Fibroblast of skin of right biceps (primary cell): ENCODE measurements at places on chromosomes 1 and 21.

- peak; percentile 1 for DNase-seq
These were observed 836.5 kb upstream of the CXADR start for GRCh38 chr21:16676391-16676790.

DNA sequence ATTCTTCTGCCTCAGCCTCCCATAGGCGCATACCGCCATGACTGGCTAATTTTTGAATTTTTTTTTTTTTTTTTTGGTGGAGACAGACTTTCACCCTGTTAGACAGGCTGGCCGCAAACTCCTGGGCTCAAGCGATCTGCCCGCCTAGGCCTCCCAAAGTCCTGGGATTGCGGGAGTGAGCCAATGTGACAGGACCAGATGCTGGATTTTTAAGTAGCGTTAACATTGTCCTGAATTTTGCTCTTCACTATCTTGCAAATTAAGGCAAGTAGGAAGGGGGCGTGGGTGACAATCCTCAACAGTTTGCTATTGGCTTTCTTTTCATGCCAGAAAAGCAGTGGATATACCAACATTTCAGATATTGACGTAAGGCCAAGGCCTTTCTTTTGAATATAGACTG, 49.7 kb upstream of the TSNAX start:
- no peak for DNase-seq

DNA sequence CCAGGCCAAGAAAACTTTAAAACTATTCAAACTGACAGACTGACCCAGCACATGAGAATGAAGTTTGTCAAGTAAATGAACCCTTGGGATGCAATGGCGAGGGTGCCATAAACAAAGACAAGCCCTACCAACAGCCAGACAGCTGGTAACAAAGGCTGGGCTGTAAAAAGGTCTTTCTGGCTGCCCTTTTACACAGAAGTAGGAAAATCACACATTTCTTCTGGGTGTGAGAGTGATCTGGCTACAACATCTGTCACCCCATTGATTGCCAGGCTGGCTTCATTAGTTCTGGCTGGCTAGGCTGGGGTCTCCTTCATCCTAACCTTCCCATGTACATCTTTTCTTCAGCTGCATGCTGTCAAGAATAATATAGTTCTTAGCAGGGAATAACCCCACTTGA, 83.6 kb upstream of the FOXD3 start:
- no peak for DNase-seq

DNA sequence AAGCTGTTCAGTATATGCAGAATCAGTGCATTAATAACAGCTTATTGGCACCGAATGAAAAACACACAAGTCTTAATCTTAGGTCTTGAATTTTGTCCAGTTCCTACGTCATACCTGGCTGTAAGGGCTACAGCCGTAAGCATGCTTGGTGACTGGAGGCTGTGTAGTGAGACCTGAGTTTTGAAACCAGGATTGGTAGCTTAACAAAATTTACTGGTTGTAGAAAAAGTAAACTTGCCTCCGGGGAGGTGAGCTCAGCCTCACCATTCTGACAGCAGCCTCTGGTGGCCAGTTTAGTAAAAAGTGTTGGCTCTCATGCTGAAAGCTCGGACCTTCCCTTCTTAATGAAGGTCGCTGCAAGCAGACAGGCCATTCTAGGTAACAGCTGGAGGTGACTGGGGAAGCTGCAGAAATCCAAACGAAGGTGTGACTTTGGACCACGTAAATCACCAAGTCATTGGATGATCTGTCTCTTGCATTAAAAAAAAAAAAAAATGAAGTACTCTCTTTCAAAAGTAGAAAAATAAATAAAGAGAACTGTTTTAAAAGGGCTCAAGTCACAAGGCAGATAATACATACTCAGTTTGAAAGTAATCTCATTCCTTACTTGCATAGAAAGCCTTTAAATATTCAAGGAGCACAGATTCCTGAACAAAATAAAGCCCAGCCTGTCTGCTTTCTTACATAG, 48.9 kb downstream of the HLCS start:
- DNase-seq, result peak; percentile 59

DNA sequence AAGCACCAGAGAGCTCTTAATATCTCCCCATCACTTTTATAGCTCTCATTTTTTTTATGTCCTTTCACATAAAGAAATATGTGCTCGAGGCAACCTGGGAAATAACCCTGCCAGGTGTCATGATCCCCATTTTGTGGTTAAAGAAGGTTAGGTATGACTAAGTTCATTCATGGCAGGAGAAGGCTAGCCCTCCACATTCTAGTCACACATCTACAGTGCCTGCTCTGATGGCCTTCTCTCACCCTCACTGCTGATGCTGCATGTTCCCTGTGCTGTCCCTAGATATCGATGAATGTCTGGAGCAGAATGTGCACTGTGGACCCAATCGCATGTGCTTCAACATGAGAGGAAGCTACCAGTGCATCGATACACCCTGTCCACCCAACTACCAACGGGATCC, 187.5 kb downstream of the TPR start:
- no peak for DNase-seq

GRCh38 chr1:181160998-181161870, 72.7 kb downstream of the IER5 start:
- no peak for DNase-seq

DNA sequence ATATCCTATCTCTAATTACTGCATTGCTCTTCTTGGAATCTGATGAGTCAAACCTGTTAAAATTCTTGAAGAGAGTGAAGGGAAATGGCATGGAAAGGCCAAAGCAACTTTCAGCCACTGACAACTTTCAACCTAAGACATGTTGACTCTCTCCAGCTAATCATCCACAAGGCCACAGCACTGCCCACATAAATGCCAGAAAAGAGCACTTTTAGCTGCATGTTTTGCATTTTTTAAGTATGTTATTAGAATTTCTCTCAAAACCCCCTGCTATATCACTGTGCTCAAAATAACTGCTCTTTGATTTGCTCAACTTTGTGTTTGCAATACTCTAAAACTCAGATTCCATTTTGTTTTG, 352.5 kb downstream of the ADGRL2 start:
- peak; percentile 51 for DNase-seq

GRCh38 chr1:170149241-170149640, 3.5 kb downstream of the NTMT2 start:
- peak; percentile 43 for DNase-seq

DNA sequence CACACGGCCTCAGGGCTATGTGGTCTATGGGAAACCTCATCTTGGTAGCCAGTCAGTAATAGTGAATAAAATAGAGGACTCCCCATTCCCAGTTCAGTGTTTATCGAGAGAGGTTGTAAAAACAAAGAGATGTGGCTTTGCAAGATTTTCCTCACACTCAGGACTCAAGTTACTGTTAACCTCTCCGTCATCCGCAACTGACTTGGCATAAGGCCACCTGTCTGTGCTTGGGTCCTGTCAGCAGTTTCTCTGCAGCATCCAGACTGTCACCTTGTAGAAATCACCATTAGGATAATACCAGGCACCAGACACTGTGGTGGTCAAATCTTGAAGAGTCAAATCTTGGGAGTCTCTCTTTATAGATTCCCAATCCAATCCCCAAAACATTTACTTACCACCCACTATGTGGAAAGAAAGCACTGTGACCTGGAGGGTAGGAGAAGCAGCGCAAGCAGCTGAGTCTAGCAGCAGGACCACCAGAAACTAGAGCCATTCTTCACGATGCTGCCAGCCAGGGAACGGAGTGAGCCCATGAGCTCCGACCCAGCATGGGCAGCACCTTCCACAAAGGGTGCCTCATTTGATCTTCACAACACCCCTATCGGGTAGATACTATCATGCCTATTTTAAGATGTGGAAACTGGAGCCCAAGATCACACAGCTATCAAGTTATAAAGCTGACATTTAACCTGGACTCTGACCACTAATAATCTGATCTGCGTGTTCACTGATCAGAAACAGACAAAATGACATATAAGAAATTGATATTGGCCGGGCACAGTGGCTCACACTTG, 5.6 kb upstream of the GPR25 start:
- DNase-seq, result no peak

GRCh38 chr1:7094086-7094485, 308.8 kb downstream of the CAMTA1 start:
- no peak for DNase-seq

DNA sequence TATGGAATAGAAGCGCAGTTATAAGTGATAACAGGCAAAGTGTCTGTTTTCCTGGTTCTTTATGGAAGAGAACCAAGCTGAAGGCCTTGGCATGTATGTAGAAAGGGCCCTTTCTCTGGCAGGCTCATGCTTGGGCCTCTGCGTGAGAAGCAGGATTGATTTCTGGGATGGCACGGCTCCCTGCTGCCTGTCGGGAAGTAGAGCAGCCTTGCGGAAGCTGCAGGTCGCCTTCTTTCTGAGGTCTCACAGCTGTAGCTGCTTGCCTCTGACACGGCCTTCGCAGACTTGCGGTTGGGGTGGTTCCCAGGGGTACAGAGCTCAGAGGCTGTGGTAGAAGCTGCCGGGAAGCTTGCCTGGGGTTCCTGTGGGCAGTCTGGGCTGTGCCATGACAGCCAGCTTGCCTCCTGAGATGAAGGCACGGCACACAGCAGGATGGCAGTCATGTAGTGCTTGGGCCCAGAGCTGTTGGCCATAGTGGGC, 39.4 kb downstream of the TRAPPC10 start:
- no peak for DNase-seq

DNA sequence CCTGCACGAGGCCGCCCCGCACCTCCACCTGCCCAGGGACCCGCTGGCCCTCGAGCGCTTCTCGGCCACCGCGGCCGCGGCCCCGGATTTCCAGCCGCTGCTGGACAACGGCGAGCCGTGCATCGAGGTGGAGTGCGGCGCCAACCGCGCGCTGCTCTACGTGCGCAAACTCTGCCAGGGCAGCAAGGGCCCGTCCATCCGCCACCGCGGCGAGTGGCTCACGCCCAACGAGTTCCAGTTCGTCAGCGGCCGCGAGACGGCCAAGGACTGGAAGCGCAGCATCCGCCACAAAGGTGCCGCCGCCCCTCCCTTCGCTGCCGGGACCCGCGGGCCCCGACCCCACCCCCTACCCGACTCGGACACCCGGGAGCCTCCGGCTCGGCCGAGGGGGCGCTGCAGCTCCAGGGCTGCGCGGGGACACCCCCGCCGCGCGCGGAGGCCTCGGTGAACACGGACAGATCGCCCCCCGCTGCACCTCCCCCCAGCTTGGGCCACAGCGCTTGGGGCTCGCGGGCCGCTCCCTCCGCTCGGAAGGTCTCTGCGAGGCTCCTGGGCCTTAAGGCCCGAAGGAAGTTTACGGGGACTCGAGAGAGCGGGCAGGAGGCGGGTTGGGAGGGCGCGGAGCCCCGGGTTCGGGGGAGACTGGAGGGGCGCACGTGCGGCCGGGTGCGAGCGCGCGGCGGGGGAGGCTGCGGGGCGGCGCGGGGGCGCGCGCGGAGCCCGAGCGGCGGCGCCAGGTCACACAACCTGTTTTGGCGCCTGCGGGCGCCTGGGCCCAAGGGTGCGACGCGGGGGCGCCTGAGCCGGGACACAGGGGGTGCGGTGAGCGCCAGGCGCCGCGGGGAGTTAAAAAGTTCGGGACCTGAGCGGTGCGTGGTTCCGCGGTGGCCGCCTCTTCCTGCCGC, 1.2 kb downstream of the SAMD11 start:
- peak; percentile 63 for DNase-seq

DNA sequence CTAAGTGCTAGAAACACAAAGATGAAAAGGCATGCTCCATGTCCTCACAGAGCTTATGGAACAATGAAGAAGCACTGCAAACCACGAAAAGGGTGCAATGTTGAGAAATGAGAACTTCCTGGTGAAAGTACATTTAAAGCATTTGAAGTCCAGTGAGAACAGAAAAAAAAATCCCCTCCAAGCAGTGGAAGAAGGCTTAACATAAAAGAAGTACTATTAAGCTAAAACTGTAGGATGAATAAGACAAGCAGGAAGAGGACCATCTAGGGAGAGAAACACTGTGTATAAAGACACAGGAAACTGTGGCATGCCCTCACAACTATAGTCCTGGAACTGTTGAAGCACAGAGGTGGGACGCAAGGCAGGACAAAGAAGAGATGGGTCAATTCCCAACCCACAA, 10.0 kb downstream of the TP53BP2 start:
- DNase-seq, result no peak

GRCh38 chr21:14683063-14683462, 136.9 kb upstream of the SAMSN1 start:
- no peak for DNase-seq

DNA sequence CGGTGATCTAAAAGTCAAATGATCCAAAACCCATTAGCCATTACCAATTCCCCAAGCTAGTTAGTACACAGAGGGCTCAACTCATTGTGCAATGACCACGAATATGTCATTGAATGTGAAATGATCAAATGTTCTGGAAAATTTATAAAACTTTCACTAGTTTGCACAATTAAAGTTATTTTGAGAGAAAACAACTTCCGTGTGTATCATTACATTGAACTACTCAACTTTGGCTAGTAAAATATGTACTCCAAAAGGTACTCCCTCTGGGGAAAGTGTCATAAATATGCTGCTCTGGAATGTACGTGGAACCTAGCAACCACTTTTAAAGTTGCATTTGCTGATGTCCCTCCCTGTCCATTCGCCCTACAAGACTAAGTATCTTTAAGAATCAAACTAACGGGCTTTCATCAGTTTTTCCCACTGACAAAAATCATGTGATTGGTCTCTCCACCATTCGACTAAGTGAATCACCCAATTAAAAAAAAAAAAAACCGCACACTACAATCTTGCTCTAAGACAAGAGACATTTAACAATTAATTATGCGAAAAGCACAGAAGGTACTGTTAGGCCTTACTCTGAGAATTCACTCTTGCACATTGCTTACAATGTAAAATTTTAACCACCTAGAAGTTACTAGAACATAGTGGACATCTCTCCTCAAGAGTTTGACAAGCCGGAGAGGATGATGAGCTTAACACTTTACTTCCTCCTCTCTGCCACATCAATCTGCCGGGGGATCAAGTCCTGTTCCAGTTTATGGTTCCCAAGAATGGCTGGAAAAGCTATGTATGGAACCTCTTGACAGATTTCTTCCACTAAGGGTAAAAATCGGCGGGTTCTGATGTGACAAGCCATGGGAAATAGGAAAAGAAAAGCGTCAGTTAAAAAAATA, 1.2 kb downstream of the ACBD3 start:
- peak; percentile 33 for DNase-seq

DNA sequence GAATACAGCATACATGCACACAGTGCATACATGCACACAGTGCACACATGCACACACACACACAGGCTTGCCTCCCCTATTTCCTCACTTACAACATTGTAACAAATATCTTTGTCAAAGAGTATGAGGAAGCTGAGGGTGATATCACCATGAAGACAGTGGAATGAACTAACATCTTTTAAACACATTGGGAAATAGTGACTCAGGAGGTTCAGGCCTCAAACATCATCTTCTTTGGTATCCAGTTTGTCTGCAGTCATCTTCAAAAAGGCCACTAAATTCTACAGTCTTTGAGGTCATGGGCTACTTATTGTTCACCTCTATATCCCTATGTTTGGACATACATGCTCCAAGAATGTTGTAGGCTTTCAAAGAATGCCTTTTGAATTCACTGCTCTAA, 2.1 kb upstream of the LCE2B start:
- no peak for DNase-seq
